Activated CD4-positive, alpha-beta T cell treated with anti-CD3 and anti-CD28 coated beads for 24 hours (primary cell): ENCODE measurements at places on chromosomes 3 and 15.

GRCh38 chr3:151770956-151771355 lies 37.2 kb downstream of the AADACL2 start:
- no peak for DNase-seq

GRCh38 chr15:39625856-39626255 lies 45.0 kb downstream of the THBS1 start:
- DNase-seq = no peak

DNA sequence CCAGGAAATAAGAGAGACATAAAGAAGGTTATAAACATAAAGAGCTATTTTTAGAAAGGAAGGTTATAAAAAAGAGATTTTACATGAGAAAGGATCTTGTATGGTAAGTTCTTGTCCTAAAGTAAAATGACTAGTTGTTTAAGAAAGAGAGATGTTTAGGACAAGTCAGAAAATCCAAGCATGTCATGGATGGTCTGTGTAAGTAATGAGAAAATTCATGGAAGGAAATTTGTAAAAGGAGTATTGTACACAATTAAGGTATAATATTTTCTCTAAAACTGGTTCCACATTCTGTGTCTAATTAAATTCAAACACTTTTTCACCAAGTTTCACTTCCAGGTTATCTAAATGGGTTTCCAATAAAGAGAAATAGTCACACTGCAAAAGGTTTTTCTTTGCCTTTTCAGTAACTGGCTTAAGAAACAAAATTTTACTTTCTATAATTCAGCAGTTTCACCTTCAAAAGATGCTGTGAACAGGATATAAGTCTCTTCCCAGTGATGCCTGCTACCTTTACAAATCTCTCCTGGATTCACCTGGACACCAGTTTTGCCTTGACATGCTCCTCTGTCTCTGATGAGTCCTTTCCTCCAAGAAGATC lies 455.7 kb downstream of the ZIC1 start:
- DNase-seq = no peak

DNA sequence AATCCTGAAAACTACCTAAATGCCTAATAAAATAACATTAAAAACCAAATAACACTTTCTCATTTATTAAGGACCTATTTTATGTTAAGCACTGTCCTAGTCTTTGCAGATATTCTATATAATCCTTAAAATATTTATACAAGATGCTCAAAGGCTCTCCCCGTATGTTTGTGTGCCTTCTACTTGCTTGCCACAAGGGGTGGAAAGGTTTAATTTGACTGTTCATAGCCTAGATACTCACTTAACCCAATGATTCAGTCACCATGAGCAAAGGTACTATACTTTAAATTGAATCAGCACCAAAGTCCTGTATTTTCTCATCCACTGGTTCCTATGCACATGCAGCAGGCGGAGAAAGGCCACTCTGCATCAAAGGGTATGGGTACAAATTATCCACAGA lies 32.0 kb downstream of the LSAMP start:
- no peak for DNase-seq

DNA sequence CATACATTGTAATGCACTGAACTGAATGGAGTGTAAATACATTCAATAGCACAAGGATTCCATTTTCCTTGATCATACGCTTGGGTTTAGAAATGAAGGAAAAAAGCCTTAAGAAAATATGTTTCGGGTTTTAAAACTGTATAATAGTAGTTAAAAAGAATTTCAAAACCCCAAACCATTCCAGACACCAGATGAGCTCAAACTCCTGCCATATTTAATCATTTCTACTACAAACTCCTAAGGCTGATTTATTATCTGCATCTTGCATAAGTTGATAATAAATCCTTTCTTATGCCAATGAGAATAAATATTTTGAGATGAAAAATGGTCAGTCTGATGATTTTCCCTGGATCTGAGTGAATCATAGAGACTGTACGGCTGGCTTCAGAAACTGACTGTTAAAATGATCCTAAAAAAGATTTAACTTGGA lies 51.0 kb downstream of the NR1D2 start:
- no peak for DNase-seq

DNA sequence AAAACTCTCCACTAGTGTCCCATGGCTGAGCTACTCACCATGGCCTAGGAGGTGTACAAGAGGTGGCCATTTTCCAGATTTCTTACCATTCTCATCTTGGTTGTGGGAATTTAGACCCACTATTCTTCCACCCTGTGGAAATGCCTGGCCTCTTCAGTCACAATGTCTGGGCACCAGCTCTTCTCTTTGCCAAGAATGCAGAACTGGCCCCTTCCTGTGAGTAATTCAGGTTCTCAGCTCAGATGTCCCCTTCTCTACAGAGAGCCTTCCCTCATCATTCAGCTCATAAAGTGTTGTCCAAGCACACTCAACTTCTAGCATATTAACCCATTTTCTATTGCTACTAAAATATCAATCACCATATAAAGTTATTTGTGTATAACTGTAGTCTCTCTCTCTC lies 575.5 kb upstream of the KCNMB2 start:
- DNase-seq = no peak

GRCh38 chr3:39149059-39149455 lies 4.3 kb downstream of the CSRNP1 start:
- no peak for DNase-seq

- peak; percentile 48 for DNase-seq
Measured at GRCh38 chr3:146469150-146470017, at the start of gene PLSCR2. Gene PLSCR2 (minus strand): TSS chr3:146469561. CDS start chr3:146459904, 9,657 bp downstream.

DNA sequence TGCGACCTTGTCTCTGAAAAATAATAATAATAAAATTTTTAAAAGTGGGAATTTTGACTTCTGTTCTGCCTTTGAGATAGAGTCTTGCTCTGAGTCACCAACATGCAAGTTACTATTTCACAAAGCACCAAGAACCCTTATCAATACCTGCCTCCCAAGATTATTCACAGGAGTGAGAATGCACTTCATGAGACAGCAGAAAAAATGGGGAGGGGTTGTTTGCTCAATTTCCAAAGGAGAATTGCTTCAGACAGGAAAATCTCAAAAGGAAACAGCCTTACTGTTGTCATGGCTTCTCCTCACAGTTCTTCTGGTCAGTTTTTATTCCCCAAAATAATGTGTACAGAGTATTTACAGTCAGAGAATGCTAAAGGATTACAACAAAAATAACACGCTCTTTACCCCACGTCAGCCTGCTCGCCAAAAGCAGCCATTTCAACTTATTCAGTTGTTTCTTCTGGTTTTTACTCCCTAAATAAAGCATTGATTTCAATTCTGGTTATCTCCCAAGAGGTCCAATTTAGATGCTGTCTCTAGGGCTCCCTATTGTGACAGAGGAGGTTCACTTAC lies 89.0 kb downstream of the PPCDC start:
- no peak for DNase-seq

DNA sequence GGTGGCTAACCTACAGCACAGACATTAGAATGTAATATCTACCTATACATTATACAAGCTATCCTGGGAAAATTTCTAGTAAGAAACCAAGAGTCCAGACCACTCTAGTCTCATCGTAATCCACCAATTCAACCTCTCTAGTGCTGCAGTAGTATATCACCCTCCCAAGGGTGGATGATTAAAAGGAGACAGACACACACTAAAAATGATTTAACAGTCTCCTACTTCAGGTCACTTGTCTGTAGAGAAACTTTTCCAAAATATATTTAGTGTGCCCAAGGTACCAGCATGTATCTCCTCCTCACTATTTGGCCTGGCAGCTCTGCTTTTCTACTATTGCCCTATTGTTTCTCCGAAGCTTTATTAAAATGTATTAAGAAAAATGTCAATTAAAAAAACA lies 45.0 kb downstream of the ZBTB20 start:
- DNase-seq = no peak

DNA sequence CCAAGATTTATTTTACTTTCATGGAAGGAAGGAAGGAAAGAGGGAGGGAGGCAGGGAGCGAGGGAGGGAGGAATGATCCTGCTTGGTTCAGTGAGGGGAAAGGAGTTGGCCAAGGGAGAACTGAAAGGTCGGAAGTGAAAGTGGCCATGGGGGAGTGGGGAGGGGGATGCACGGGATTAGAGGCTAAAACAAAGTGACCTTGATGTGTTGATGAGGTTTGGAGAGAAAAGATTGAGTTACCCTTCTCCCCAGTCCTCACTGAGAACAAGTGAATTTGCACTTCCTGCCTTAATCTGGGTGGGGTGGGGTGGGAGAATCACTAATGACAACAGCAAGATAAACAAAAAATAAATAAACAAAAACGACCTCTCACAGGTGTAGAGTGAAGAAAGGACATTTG lies 212.0 kb upstream of the TLE3 start:
- DNase-seq = no peak

DNA sequence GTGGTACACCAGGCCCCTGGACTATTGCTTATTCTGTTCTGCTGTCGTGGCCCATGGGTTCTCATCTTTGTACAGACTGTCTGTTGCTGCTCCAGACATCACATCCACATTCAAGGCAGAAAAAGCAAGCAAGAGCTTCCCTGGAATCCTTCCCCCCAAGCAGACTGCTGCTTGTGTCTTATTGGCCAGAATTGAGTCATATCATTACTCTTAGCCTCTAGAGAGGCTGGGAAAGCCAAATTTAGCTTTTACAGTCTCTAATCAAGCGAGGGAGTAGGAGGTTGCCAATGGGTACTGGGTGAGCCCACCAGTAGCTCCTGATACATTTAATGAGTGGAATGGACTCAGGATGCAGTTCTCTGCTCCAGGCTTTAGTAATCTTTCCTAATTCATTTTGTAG lies 39.4 kb downstream of the RAB6B start:
- no peak for DNase-seq

DNA sequence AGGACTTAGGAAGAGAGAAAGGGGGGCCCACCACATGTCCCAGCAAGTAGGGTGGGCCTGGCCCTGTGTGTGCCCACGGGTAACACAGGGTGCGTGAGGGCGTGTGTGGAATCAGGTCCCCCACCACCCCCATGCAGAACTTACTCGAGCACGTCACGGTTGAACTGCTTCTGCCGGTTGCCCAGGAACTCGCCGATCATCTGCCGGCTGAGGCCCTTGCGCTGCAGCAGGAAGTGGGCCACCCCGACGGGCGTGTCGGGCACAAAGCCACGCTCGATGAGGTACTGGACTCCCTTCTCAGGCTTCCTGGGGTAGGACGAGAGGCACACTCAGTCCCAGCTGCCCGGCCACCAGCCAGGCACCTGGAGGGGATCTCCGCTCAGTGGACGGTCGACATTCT lies 83.1 kb upstream of the RPL32 start:
- no peak for DNase-seq

DNA sequence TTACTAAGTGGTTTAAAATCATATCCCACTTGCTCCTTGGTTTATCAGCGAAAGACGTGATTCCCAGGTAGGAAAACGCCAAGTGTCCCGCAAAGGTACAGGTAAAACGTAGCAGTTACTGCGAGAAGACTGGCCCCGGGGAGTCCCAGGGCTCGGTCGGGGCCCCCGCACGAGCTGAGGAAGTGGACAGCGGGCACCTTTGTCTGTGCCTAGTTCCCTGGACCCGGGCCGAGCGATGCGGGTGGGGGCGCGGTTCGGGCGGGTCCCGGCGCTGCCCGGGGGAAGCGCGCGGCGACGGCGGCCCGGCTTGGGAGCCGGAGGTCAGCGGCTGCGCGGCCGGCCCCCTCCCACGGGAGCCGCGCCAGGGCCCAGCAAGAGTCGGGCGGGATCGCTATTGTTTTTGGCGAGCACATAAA lies 864 bp upstream of the NEO1 start:
- no peak for DNase-seq

GRCh38 chr3:170867143-170867937 lies 2.7 kb downstream of the RPL22L1 start:
- no peak for DNase-seq

GRCh38 chr15:90201944-90202375 lies 830 bp downstream of the SEMA4B start:
- DNase-seq = no peak

GRCh38 chr3:141275973-141276372 lies 44.3 kb downstream of the PXYLP1 start:
- no peak for DNase-seq

GRCh38 chr3:31945738-31946052 lies 35.4 kb downstream of the OSBPL10 start:
- no peak for DNase-seq

DNA sequence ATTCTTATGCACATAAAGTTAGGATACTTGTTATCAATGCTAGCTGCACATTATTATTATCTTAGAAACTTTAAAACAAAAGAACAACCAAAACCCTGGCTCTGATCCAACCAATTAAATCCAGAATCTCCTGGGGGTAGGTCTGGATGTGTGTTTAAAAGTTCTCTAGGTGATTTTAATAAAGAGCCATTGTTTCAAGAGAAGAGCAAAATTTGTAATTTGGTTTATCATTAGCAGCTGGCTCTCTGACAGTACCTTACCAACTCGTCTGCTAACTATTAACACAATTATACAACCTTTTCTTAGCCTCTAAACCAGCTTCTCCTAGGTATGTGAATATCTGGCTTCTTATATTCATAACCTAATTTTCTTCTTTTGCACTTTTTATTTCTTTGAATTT lies 68.9 kb downstream of the IFT80 start:
- no peak for DNase-seq

GRCh38 chr3:190086191-190086590 lies 34.5 kb downstream of the P3H2 start:
- DNase-seq = no peak

DNA sequence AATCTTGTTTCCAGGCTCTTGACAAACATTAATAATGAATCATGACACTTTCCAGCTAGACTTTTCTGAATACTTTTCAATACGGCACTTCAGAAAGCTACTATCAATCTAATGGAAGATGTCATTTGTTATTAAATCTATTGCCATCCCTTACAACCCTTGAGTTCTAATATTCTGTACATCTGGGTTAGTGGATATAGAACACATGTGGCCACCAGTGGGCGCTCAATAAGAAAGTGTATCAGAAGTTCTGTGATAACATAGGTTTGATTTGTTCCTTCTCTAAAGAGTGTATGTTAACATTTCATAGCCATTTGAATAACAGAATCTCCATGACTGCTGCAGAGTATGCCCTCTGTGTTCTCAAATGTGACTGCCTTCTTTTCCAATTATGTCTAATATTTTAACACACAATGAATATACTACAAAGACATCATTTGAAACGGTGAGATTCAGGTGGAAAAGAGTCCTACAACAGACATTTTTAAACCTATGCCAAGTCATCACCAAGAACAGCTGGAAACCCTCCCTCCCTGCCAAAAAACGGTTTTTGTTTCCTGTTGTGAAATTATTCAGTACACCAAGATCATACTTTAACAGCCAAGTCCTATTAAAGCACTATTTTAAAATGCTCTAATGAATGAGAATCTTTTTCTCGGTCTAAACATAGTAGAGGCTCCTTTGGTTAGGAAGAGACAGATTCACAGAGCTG lies 22.2 kb downstream of the ALDH1A2 start:
- peak; percentile 23 for DNase-seq

GRCh38 chr15:77179541-77179998 lies 108.7 kb upstream of the TSPAN3 start:
- no peak for DNase-seq

DNA sequence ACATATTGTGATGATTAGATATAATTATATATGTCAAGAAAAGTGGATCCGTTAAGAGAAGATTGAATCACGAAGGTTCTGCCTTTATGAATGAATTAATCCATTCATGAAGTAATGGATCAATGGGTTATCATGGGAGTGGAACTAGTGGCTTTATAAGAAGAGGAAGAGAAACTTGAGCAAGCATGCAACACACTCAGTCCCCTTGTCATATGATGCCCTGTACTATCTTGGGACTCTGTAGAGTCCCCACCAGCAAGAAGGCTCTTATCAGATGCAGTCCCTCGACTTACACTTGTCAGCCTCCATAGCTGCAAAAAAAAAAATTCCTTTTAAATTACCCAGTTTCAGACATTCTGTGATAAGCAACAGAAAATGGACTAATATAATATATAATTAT lies 301.9 kb downstream of the RAP2B start:
- DNase-seq = no peak
